ENCODE measurements at places on chromosomes 7 and 10.

DNA sequence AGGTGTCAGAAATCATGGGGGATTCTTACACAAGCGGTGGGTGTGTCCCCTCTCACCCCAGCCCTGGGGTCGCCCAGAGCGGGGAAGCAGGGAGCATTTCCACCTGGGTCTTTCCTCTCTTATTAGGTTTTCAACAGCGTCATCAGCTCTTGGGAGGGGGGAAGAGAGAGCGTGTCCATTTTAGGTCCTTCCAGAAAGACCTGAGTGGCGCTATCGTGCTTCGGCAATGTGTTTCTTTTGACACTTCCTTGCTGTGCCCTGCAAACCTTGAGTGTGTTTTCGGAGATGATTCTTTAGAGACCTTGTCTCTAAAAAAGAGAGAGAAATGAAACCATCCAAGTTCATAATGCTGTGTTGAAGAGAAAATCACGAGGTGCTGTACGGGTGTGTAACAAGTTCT lies 86.9 kb upstream of the PITRM1 start:
- no peak for DNase-seq

- no peak for DNase-seq
These were observed 301.0 kb downstream of the PTEN start for GRCh38 chr10:88164471-88164870.

- no peak for DNase-seq
These were observed 24.6 kb downstream of the DIP2C start for GRCh38 chr10:664893-665292.

GRCh38 chr10:101069441-101069840 lies 7.7 kb downstream of the KAZALD1 start:
- no peak for DNase-seq

DNA sequence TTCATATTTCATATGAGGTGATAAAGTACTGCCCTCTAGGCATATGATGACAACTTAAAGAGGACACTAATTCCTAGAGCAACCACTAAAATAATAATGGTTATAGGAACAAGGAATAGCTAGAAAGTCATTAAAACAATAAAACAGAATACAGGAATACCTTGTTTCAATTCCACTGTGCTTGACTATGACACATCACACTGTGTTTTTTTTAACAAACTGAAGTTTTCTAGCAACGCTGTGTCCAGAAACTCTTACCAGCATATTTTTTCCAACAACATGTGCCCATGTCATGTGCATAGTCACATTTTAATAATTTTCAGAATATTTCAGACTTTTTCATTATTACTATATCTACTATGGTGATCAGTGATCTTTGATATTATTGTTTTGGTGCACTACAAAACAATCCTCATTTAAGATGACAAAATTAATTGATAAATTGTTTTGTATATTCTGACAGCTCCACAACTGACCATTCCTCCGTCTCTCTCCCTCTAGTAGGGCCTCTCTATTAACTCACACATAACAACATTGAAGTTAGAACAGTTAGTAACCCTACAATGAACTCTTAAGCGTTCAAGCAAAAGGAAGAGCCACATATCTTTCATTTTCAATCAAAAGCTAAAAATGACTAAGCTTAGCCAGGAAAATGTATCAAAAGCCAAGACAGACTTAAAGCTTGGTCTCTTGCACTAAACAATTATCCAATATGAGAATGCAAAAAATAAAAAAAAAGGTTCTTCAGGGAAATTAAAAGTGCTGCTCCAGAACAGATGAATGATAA lies 85.8 kb downstream of the SNX13 start:
- DNase-seq, result no peak

All from stimulated activated CD8-positive, alpha-beta memory T cell treated with anti-CD3 and anti-CD28 coated beads, Interleukin-4, amount 100 ng/mL, for 1 hour (primary cell).